AG10803 (cell line): ENCODE measurements at places on chromosomes 3 and 15.

- no peak for DNase-seq
Observed at GRCh38 chr3:5581743-5582142, 394.2 kb downstream of the EDEM1 start.

DNA sequence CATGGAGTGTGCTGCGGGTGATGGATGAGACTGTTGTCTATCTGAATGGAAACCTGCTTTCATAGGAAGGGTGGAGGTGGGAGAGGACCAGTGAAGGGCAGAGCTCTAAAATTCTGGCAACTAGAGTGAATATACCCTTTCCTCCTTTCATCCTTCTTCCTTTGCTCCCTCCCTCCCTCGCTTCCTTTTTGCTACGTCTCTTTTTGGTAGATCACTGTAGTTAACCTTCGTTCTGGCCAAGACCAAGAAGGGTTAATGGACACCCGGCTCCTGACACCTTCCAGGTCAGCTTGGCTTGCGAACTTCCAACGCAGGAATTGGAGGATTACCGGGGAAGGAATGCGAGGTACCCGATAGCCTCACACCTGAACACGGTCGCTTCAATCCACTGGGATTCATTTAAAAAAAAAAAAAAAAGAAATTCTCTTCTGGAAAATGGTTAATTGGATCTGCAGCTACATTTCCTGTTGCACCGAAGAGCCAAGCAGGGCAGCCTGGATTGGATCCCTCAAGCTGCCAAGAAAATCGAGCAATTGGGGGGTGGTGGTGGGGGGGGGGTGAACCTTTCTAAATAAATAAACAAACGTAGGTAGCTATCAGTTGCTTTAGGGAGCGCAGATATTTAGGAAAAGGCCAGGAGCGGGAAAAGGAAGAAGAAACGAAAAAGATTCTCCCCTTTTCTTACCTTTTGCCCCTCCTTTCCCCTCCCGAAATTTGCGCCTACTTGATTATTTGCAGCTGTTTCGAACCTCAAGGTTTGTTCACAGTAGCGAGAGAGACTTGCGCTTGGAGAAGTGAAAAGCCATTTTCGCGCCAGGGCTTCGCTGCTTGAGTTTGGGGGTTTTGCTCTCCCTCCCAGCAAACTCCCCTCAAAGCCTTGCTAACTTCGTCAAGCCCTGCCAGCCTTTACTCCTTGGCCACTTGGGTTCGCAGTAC lies 9.5 kb upstream of the NR2F2 start:
- no peak for DNase-seq

GRCh38 chr3:113314923-113315322 lies 103.6 kb downstream of the BOC start:
- no peak for DNase-seq

GRCh38 chr3:65811892-65812291 lies 226.8 kb downstream of the MAGI1 start:
- no peak for DNase-seq

DNA sequence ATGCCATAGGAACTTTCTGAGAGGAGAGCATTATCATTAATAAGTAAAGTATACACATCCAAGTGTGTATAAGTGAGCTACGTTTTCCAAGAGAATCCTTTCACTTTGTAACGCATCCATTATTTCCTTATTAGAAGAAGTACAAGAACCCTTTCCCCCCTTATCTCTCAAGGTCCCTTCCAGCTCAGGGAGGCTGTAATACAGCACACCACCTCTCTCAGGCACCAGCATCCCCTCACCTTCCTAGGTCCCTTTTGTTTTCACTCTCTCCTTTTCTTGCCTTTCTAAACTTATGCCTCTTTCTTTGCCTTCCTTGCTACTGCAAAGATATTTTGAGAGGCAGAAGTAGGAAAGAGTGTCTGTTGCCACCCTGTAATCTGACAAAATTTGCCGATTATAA lies 446.0 kb downstream of the GRM7 start:
- no peak for DNase-seq

DNA sequence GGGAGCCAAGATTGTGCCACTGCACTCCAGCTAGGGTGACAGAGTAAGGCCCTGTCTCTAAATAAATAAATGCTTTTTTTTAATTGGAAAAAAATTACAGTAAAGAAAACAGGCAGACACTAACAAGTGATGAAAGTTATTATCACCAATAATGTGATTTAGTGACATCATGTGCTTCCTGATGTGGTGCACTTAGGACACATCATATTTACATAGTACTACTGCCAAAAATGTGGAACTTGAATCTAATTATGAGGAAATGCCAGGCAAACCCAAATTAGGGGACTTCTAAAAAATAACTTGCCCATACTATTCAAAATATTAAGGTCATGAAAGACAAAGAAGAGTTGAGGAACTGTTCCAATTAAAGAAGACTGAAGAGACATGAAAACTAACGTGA lies 30.8 kb downstream of the MAP4 start:
- peak; percentile 56 for DNase-seq

- peak; percentile 80 for DNase-seq
Observed at GRCh38 chr15:77118882-77119321, 48.0 kb upstream of the TSPAN3 start.
